ENCODE measurements at places on chromosomes 3 and 15. TPM values are rescaled to one million over a fixed set of nuclear protein-coding genes. Genes with fewer than 3 reads are reported as not detected.

OCA2 gene
- total RNA-seq: not detected

PLA2G4D gene
- not detected for total RNA-seq

GRCh38 chr3:49013738-49014660 is 4.4 kb downstream of the DALRD3 start:
- DNase-seq: peak; percentile 68

LXN gene
- total RNA-seq: 8.7 TPM

DNA sequence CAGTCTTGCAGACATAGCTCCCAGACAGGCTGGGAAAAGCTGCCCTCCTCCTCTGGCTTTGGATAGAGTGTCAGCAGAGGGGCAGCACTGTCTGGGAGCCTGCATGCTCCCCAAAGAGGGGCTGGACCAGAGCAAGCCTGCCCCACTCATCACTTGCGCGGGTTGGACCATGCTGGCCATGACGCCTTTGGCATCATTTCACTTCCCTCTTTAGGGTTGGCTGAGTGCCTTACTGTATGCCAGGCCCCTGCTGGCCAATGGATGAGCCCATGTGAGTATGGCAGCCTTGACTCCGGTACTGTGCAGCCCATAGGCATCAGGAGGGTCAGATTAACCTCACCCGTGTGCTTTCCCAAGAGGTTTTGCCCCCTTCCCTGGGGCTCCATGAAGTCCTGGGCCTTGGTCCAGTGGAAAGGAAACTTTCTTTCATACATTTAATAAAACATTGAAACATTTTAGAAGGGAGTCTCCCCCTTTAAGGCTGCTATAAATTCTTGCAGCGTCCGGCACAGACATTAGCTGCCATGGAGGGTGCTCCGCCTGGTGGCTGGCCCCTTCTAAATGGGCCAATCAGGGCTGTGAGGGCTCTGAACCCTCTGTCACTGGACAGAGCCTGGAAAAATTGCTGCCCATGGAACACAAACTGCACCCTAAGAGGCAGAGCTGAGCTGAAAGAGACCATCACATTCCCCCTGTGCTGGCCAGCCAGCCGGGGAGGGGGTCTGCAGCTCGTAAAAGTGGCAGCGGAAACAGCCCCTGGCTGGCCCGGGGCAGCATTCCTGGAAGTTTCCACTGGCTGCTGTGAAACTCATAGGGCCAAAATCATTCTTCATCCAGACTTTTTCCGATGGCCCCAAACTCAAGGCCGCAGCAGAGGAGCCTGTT is 20.8 kb upstream of the DUSP7 start:
- no peak for DNase-seq
